Activated T-cell treated with anti-CD3 and anti-CD28 coated beads for 48 hours (primary cell): ENCODE measurements at places on chromosomes 12 and 14.

GRCh38 chr12:124916374-124917134 lies 2.1 kb upstream of the UBC start:
- DNase-seq, result no peak

- no peak for DNase-seq
Observed at GRCh38 chr12:6457220-6457945, 5.5 kb downstream of the TAPBPL start.

DNA sequence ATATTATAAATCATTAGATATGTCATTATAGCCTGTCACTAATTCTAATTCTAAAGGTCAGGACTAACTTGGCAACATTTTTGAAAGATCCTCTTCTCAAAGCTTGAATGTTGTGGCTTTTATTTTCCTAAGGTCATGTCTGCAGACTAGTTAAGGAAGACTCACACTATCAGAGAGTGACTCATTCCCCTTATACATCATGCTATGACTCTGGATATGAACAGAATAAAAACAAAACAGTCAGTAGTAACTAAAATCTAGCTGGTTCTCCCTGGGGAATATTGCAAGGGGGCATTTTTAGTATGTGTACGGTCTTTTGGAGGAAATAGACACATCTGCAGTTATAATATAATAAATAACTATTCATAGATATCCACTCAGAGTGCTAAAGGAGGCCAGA lies 170.6 kb downstream of the SLC2A13 start:
- DNase-seq, result no peak

DNA sequence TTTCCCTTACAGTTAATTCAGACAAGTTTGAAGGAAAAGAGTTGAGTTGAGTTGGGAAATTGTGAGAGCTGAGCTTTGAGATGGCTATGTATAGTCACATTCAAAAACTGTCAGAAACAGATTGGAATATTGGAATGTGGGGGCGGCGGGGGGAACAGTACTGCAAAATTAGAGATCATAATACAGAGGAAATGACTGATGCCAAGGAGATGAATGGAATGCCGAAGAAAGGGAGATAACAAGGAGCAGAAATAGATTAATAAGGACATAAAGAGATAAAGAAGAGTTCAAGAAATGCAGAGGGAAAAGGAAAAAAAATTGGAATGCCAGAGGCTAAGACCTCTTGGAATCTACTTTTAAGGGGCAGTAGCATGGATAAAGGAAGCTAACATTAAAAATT lies 3.2 kb upstream of the OR4K5 start:
- DNase-seq, result no peak

DNA sequence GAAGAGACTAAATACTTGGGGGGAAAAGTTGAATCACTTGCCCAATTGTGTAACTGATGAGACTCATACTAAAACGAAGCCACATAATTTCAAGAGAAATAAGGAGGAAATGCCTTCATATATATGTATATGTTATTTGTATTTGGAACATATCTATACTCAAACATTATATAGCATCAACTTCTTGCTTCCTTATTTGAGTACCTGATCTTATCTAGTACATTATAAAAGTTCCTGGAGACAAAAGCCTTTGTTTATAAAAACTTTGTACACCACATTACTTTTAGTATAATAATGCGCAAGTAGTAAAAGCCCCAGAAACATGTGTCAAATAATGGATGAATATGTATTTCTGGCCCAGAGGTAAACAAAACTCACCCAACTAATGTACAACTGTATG lies 92.0 kb downstream of the SLC2A13 start:
- no peak for DNase-seq

DNA sequence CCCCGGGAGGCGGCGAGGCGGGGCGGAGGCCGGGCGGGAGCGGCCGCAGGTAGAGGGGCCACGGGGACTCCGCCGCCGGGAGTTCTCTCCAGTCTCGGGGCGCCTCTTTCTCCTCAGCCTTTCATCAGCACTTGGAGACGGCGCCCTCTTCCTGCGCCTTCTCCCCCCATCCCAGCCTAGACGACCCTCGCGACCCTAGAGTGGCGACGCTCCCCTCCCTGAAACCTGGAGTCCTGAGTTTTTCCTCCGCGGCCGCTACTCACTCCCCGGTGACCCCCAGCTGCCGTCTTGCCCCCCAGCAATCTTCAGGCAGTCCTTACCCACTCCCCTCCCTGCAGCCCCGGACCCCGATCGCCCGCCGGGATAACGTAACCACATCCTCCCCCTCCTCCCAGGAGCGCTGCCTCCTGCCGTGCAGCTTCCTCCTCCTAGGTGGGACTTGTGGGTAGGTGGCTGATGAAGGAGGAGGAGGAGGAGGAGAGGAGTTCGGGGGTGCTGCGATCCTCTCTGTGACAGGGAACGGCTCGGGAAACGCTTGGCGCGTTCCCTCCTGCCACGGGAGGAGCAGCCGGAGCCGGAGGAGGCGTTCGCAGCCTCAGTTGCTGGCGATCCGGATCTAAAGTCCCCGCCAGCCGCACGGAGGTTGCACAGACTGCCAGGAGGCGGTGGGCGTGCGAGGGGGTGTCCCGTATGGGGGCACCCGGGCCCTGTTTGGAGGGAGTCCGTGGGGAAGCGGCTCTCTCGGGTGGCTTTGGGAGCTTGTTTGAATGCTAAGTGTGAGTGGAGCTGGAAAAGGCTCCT lies 891 bp downstream of the PLEKHA5 start:
- DNase-seq, result peak; percentile 4

GRCh38 chr14:104722938-104723650 lies 935 bp upstream of the ADSS1 start:
- DNase-seq, result no peak

- no peak for DNase-seq
Observed at GRCh38 chr14:68217791-68218340, 398.3 kb downstream of the RAD51B start.

DNA sequence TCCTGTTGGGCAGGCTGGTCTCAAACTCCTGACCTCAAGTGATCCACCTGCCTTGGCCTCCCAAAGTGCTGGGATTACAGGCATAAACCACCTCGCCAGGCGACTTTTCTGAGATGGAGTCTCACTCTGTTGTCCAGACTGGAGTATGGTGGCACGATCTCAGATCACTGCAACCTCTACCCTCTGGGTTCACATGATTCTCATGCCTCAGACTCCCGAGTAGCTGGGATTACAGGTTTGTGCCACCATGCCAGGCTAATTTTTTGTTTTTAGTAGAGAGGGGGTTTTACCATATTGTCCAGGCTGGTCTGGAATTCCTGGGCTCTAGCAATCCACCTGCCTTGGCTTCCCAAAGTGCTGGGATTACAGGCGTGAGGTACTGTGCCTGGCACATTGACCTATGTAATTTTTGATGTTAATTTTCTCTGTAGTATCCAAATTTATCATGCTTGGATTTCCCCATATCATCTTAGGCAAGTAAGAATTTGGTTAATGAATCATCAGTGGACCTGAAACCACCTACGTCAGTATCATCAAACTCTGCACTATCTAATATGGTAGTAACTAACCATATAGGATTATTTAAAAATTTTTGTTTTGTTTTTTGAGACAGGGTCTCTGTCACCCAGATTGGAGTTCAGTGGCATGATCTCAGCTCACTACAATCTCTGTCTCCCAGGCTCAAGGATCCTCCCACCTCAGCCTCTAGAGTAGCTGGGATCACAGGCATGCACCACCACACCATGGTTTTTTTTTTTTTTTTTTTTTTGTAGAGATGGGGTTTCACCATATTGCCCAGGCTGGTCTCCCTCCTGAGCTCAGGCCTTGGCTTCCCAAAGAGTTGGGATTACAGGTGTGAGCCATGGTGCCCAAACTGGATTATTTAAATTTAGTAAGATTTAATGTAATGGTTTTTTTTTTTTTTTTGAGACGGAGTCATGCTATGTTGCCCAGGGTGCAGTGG lies 11.9 kb upstream of the ATP5F1B start:
- DNase-seq, result no peak

- DNase-seq, result no peak
Observed at GRCh38 chr12:89947437-89948270, 239.0 kb upstream of the ATP2B1 start.
